ENCODE measurements at places on chromosomes 7 and 10.

- no peak for DNase-seq
Observed at GRCh38 chr7:77778535-77778934, 19.7 kb downstream of the TMEM60 start.

- DNase-seq: no peak
Observed at GRCh38 chr7:149720372-149721083, 52.9 kb downstream of the ZNF467 start.

DNA sequence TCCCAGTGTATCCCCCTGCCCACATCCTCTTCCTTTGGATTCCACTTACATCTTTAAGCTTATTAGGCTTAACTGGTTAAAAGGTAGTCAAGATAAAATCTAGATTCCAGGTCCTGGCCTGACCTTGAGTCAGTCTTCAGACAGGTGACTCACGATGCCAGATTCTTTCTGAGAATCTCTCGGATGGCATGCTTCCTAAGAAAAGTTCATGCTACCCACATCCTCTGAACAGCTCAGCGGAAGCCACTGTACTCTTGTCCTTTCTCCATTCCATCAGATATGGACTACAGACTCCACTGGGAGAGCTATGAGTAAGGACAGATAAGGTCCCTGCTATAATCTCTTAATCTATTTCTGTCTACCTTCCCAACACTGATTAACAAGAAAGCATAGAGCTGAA, 43.4 kb downstream of the DNMBP start:
- no peak for DNase-seq

GRCh38 chr10:61752111-61753011, 89.6 kb downstream of the CABCOCO1 start:
- DNase-seq: no peak

- peak; percentile 31 for DNase-seq
Observed at GRCh38 chr10:63977329-63977923, 456.2 kb downstream of the REEP3 start.

GRCh38 chr10:43229208-43230061, 37.4 kb downstream of the RASGEF1A start:
- DNase-seq: peak; percentile 47

DNA sequence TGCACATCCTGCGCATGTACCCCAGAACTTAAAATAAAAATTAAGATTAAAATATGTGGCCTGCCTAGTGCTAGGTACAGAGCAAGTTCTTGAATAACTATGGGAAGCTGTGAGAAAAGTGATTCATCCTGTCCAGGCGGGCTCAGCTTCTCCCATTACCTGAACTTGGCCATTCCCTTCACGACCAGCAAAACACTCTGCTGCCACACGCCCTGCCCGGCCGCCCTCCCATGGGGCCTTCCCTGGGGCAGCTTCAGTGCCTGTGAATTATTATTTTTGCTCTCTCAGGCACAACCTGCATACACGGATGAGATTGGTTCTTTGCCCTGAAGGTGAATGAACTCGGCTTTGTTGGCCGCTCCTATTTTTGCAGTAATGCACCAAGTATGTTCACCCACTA, 209.2 kb upstream of the SHH start:
- DNase-seq: no peak

DNA sequence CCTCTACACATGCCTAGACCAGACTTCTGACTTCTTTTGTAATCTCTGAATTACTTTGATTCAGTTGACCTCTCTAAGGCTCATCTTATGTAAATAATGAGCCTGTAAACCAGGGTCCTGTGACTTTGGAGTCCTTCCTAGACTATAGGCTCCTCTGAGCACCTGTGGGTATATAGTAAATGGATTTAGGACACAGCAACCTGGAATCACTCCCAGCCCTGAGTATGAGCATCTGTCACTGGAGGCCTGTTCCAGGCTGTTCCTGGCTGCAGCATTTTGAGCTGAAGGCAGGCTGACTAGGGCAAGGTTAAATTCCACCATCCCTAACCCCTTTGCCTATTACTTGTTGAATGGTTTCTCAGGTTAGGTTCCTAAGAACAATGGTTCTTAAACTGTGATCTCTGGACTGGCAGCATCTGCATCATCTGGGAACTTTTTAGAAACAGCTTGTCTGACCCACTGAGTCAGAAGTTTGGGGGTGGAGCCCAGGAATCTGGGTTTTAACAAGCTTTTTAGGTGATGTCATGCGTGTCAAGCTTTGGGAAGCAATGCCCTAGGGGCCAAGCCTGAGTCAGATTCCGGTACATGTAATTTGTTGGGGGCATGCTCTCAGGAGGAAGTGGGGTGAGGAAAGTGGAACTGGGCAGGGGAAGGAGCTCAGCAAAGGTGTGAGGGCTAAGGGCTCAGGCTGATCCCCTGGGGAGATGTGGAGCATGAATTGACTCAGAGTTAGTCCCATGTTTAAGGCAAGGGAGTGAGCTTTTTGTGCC, 28.2 kb downstream of the MINDY4 start:
- DNase-seq: no peak

GRCh38 chr7:151087245-151088018, 1.2 kb downstream of the AGAP3 start:
- no peak for DNase-seq

DNA sequence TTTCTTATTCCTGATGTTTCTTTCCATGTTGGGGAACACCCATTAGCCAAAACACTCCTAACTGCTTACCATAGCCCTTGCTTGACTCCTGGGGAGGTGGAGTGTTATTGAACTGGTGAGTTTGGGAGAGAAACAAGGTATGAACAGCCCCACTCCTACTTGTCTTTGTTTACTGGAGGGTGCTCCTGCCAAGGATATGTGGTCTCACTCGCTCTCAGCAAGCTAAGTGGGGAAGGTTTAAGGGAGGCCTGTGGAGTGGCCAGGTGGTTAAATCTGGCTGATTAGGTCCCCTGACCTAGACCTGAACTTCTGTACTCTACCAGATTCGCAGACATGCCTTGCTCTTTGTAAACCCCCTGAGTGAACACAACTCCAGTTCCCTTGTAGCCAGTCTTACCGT, 300.1 kb downstream of the PTEN start:
- no peak for DNase-seq

- no peak for DNase-seq
Observed at GRCh38 chr10:4596951-4597350, 229.1 kb upstream of the AKR1E2 start.

DNA sequence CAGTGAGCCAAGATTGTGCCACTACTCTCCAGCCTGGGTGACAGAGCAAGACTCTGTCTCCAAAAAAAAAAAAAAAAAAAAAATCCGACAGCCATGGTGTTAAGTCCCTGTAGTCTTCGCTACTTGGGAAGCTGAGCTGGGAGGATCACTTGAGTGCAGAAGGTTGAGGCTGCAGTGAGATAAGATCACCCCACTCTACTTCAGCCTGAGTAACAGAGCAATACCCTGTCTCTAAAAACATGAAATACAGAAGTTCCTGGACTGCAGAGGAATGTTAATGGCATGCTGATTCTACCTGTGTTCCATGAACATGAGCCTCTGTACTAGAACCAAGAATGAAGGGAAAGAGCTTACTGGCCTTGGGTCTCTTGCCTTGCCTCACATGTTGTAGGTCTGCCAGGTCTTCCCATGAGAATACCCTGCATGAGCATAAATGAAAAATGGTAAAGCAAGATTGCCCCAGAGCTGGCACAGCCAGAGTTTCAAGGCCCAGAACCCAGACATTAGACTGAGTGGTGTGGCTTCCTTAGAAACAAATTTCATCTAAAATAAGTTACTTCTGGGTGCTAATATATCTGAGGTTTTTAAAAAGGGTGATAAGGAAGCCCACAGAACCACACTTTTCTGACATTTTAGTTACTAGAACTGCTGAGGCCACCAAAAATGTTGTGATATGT, 8.6 kb downstream of the YAE1 start:
- no peak for DNase-seq

- DNase-seq: no peak
Observed at GRCh38 chr10:71042216-71042615, 153.9 kb upstream of the PCBD1 start.

DNA sequence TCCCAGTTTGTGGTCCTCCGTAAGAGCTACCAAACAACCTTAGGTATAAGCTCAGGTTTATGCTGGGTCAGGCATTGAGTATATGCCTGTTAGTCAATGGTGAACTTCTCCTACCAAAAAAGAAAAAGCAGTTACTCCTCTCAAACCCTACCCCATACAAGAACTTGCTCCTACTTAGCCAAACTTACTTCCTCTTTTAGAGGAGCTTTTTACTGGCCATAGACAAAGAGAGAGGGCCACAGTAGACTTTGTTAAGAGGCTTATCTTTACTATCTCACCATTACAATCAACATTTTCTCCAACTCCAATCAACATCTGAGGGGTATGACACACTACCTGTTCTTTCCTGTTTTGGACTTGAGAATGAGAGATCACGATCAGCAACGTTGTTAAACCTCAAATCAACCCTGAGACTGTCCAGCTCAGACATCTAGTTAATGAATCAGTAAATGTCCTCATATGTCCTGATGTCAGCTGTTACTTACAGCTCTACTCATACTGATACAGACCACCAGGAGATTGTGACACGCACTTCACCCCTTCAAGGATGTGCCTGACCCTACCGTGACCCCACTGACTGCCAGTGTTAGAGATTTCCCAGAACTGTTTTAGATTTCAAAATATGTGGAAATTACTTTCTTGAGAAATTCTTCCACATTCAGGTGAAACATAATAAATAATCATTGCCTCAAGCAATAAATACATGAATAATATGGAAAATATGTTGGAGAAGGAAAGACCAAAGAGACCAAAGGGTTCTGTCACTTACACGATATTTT, 18.4 kb upstream of the CCDC71L start:
- peak; percentile 6 for DNase-seq

DNA sequence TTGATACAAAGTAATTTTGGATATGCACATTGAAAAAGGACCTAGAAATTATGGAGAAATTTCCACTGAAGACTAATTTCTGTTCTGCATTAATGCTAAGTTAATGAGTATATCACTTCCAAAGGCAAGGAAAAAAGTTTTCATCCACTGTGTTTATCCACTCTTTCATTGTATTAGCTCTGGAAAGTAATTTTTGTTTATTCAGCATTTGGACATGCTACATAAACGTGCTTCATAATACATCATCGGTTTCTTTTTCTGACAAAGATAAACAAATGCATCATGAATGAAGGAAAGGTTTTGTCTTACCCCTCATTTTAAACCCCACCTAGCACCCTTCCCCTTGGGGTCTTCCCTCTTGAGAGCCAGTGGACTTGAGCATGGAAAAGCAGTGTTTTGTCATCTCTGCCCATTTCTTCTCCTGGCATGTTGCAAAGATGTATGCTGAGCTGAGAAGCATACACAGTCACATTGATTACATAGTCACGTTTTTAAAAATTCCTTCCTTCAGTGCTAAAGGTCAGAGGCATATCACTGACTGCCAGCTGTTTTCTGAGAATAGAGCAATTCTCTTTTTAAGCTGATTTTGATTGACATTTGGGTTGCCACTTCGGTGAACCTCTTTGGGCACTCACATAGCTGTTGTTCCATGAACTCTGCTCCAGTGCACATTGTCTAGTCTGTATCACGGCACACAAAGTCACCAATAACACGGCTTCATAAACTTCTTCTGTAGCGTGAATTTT, 65.9 kb upstream of the C7orf33 start:
- DNase-seq: no peak

DNA sequence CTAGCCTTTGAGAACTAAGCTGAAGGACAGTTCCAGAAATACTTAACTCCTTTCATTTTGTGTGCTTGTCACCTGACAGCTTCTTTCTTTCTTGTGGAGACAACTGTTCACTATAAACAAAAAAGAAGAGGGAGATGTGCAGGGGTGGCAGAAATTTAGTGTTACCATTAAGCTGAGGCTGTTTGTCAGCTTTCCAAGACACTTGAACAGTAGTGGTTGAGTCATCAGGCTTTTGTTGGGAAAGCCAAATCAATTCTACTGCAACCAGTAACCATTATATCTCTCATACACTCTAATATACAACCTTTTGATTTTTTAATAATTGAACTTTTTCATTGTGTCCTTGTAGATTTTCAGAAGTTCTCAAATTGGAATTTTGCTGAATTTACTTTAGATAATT, 75.3 kb downstream of the POLL start:
- DNase-seq: no peak

- no peak for DNase-seq
Observed at GRCh38 chr10:100823194-100823593, 77.8 kb downstream of the PAX2 start.

DNA sequence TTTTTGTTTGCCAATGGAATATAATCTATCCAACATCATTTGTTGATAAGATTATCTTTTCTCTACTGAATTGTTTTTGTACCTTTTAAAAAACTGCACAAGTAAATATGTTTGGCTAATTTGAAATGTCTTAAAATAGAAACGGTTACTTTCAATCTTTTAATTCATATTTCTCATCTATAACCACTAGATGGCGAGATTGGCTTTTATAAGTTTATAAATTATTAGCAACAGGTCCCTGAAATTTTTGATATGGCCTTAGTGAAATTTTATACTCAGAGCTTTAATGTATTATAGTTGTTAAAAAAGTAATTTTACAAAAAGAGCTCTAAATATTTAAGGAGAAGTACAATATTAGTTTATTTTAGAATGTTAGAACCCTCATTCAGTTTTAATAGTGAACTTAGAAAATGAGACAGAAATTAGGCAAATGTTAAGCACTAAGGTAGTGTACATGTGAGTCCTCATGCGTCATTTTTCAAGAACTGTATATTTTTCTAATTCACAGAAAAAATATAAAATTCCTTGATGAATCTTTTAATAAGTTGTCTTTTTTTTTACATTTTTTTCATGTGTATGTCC, 592.5 kb downstream of the ARL4A start:
- no peak for DNase-seq

DNA sequence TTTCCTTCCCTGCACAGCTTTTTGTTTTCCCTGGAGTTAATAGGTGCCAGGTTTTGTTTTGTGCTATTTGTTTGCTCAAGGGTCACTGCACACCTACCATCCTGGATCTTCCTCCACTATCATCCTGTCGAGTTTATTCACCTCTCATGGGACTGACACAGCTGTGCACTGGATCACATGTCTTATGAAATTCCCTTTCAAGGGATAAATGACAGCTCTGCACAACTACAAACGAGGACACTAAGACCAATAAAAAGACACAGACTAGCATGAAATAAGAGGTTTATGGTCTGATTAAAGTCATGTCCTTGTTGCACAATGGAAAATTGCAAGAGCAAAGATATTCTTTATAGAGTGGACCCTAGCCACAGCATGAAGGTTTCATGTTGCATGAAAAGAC, 76.7 kb upstream of the SFMBT2 start:
- no peak for DNase-seq

GRCh38 chr10:102119417-102120141, 589 bp downstream of the LDB1 start:
- DNase-seq: peak; percentile 73

DNA sequence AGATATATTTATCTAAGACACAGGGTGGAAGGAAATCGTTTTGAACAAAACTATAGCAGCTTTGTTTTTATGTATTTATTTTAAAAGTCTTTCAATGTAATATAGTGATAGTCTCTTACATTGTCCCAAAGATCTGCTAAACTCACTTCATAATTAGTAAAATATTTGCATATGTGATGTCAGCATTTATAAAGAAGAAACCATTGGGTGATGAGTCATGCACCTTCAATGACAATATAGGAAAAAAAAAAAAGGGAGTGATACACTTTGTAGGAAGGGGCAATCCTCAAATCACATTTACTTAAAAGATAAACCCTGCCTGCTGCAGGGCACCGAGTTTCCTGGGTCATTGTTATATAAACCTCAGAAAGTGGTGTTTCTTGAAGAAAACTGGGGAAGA, 112.4 kb upstream of the SEMA3C start:
- no peak for DNase-seq

Data from activated CD4-positive, alpha-beta T cell treated with anti-CD3 and anti-CD28 coated beads, Interleukin-2, amount 50 U/mL, for 48 hours (primary cell).